Femur (tissue), 1 donor: ENCODE measurements at places on chromosomes 3 and 15.
A peak's percentile ranks its signal among the peaks of the same experiment; 100 is the strongest.

DNA sequence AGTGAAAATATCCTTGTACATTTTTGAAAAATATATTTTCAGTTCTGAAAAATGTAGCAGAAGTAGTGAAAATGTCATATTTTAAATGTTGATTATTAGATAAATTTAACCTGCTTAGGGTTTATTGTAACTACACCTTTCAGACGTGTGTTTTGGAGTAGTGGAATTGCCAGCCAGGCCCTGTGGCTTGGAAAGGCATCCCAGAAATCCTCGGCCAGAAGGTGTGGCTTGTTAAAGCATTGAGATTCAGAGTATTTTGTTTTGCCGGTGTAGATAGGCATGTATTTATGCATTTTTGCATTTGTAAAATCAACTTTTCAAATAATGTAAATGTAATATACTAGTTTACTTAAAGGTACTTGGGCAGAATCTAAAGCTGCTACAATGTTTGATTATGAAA, 7.0 kb downstream of the EBLN2 start:
- DNase-seq = no peak

DNA sequence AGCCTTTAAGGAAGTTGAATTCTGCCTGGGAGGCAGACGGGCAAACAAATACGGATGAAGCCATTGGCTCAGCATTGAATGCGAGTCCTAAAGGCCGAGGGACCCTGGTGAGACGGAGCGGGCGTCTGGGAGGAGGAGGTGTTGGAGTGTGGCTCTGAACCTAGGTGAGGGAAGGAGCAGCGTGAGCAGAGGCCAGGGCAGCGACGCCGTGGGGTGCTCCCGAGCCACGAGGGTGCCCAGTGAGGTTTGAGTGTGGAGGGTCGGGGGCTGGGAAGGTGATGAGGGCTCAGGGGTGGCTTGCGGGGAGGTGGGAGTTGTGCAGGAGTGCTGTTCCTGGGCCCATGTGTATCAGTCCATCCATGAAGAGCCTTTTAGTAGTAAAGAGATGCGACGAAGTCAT, 17.0 kb downstream of the CORO2B start:
- no peak for DNase-seq

- DNase-seq = no peak
Observed at GRCh38 chr3:56916716-56917360, 115.1 kb upstream of the ARHGEF3 start.

GRCh38 chr3:111668888-111669488, 73.8 kb upstream of the ZBED2 start:
- DNase-seq = no peak

DNA sequence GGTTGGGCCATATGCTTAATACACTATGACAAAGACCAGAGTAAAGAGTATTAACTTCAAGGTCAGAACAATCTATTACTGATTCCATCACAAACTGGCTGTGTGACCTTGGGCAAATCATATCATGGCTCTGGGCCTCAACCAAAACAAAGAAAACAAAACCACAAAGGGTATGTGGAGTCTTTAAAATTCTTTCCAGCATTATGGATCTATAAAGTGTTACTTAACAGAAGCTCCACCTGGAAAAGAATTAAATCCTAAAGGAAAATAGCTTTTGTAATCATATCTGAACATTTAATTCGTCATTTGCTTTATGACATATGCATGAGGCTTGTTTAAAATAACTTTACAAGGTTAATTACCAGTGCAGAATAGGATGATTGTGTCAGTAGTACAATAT, 265.5 kb downstream of the SATB1 start:
- no peak for DNase-seq

DNA sequence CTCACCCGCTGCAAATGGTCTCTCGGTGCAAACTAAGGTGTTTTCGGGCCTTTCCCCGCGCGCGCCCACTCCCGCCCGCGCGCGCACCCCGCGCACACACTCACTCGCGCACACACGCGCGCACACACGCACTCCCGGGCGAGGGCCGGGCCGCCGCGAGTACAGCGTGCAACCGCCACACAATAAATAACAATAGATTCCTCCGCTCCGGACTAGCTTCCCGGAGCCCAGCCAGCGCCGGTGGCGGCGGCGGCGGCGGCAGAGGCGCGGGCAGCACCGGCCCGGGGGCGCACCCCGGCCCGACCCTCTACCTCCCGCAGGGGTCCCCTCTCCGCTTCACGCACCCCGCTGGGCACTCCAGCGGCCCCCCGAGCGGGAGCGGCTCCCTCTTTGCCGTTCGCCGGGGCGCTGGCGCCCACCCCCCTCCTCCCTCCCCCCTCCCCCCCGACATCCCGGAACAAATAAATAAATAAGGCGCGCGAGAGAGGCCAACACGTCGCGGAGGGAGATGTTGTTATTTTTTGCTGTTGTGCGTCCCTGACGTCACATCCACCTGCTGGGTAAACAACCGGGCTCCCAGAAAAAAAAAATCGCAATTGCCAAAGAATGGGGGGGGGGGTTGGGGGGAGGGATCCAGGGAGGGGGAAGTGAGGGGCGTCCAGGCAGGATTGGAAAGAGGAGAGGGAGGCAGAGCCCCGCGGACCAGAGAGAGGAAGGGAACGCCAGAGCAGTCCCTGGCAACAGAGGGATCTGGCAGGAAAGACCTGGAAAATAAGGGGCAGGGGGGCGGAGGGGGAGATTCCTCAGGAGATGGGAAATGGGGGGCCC, at the start of gene FOXP1:
Gene FOXP1 (minus strand): TSS at position 163 of the 828 bp plus-strand sequence. CDS start 385,347 bp downstream, outside the sequence.
- peak; percentile 87 for DNase-seq

DNA sequence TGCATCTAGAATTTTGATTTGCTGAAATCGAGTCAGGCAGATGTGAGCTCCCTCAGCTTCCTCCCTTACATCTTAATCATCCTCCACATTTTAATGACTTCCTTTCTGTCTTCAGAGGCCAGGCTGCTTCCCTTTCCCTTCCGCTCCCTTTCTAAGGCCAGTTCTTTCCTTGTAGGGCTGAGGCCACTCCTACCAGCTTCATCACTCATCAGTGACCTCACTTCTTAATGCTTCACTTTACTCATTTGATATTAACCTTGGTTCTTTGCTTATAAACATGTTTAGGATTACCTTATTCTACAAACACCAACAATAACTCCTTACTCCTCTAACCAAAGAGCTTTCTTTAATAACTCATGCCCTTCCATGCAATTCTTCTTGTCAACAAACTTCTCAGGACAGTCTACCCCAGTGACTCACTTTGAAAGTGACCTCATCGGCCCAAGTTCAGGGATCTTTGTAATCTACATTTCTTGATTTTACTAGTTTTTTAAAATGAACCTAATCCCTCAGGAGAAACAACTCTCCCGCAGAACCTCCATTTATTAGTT, 23.9 kb downstream of the ILDR1 start:
- DNase-seq = no peak

GRCh38 chr3:51591231-51591630, 52.7 kb downstream of the RAD54L2 start:
- DNase-seq = no peak

GRCh38 chr15:56758770-56759449, 25.6 kb upstream of the ZNF280D start:
- no peak for DNase-seq

- no peak for DNase-seq
Observed at GRCh38 chr3:33211444-33211843, 7.2 kb downstream of the SUSD5 start.

GRCh38 chr15:32669896-32670611, 28.5 kb downstream of the SCG5 start:
- no peak for DNase-seq

DNA sequence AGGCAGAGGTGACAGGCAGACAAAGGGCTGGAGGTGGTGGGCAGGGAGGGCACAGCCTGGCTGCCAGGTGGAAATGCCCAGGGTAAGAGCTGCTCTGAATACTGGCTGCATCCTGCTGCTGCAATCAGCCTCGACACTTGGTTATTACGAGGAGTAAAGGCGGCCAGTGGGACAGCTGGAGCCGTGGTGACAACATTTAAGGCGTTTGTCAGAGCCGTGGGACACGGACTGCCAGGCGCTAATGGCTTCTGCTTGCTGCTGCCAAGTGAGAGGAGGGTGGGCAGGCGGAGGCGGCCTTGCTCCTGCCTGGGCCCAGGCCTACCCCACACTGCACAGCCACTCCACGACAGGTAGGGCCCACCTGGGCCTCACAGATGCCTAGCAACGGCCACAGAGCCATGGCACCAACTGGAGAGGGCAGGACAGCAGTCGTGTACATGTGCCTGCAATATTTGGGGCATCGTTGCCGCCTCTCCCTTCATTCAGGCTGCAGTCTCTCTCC, 49.2 kb upstream of the TMEM115 start:
- no peak for DNase-seq

DNA sequence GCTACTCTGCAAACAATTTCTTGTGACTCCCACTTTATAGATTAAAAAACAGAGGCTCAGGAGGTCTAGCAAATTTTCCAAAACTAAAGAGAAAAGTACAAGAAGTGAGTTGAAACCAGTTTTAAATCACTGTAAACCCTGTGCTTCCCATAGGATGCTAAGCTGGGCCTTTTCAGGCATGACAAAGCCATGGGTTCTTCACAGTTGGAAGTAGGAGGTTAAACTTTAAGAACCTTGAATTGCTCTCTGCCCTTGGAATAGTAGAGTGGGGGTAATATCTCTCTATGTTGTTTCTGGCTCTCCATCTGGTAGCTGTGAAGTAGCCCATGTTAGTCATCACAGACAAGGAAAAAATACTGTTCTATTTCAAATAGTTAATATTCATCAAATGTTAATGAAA, 193.6 kb upstream of the SATB1 start:
- no peak for DNase-seq

- DNase-seq = no peak
Observed at GRCh38 chr3:151166161-151166560, 36.9 kb downstream of the GPR171 start.

DNA sequence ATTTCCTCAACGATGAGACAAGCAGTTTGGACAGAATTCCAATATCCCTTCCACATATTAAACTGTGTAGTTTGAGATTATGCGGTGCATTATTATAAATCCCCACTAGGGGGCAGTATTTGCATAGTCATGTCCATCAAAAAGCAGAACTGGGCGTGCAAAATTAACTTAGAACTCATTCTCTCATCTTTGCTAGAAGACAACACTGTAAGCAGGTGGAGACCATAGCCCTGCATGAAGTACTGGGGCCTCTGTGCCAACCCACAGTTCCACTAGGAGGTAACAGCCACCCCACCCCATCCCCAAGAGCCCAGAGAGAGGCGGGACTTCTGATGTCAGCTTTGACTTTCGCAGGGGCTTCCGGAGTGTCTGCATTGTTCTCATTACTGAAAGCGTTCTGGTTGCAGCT, 106.6 kb upstream of the TMC3 start:
- peak; percentile 46 for DNase-seq

DNA sequence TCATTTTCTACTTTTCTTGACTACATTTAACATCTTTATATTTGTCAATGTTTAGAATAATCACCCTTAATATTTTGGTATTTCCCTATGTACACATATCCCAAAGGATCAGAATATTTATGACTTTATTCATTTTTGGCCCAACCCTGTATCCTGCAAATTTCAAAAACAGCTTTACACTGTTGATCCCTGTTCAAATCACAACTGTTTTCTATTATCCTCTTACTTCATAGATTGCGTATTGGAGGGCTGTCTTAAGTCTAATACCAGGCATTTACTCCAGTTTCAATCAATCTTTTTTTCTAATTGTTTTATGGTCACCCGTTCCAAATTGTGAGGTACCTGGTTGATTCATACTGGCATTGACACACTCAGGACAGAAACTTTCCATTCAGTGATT, 107.9 kb downstream of the RPL22L1 start:
- DNase-seq = no peak

GRCh38 chr15:58472821-58473581, 41.2 kb downstream of the LIPC start:
- peak; percentile 59 for DNase-seq

GRCh38 chr3:53804697-53805462, 41.3 kb downstream of the CHDH start:
- no peak for DNase-seq

GRCh38 chr15:31058236-31058962, 43.1 kb downstream of the TRPM1 start:
- DNase-seq = no peak

- no peak for DNase-seq
Observed at GRCh38 chr3:186967686-186968085, 37.4 kb downstream of the ST6GAL1 start.

GRCh38 chr3:24389108-24390090, 105.3 kb downstream of the THRB start:
- no peak for DNase-seq

DNA sequence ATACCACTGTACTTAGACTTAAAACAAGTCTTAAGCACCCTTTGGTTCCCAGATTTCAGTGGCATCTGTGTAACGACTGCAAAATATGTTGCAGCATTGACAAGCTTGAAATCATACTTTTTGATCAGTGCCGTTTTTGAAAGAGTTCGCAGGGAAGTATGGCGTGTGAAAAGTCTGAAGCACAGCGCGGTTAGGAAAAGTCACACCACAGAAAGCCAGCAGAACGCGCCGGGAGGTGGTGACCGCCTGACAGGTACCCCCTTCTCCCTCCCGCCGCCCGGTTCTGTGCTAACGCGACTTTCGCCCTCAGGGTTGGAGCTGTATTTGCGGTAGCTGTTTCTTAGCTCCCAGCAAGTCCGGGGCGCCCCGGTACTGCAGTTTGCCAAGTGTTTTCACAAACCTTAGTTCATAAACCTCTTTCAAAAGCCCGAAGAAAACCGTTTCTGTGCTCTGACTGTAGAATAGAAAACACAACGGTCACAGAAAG, 481 bp upstream of the CRYBG3 start:
- no peak for DNase-seq

GRCh38 chr3:17238023-17238422, 353.3 kb downstream of the PLCL2 start:
- no peak for DNase-seq

DNA sequence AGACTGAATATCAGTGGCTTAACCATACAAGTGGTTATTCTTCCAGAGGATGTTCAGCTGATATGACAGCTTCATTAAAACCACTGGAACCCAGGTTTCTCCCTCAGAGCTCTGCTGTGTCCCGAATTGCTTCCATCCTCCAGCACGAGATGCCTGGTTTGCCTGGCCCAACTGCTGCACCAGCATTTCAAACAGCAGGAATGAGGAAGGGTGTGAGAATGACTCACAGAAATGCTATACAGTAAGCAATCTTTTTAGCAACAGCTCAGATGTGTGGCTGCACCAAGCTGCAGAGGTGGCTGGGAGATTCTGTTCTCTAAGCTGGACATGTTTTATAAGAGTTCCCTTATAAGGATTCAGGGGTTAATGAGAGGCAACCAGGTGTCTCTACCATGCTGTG, 271.0 kb downstream of the GABRG3 start:
- DNase-seq = no peak

GRCh38 chr3:183108001-183108449, 8.7 kb upstream of the MCCC1 start:
- DNase-seq = no peak
